Heart left ventricle (tissue), 16 donors: ENCODE measurements at places on chromosomes 3 and 15.
A peak's percentile ranks its signal among the peaks of the same experiment; 100 is the strongest.

GRCh38 chr3:33941804-33942203, 143.4 kb downstream of the PDCD6IP start:
- no peak for DNase-seq

GRCh38 chr3:187343670-187344069, 24.5 kb upstream of the RTP4 start:
- no peak for DNase-seq

- no peak for DNase-seq
Measured at GRCh38 chr3:163951397-163951987, 1126.8 kb downstream of the SI start.

GRCh38 chr3:9452417-9452816, 55.0 kb downstream of the SETD5 start:
- no peak for DNase-seq

- DNase-seq: no peak
Measured at GRCh38 chr3:27661797-27662196, 60.3 kb downstream of the EOMES start.

- no peak for DNase-seq
Measured at GRCh38 chr15:53962646-53963561, 15.3 kb upstream of the UNC13C start.

GRCh38 chr3:185405243-185405642, 42.3 kb downstream of the MAP3K13 start:
- no peak for DNase-seq

- no peak for DNase-seq
Measured at GRCh38 chr15:59993950-59994401, 10.1 kb upstream of the FOXB1 start.

GRCh38 chr3:82329300-82329699, 567.9 kb upstream of the GBE1 start:
- DNase-seq: no peak

DNA sequence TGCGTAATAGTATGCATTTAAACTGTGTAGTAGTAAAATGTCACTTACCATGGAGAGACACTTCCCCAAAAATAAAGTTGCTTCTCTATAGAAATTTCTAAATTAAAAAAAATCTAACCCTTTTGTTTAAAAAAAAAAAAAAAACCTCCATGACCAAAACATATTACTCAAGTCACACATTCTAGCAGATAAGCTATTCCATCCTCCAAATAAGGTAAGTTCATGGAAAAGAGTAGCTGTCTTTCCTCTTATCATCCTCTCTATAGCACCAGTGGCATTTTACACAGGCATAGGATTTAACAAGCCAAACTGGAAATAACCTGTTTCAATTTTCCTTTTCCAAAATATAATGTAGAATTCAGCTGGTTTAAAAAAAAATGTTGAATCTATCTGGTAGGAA, 57.4 kb downstream of the LRRFIP2 start:
- no peak for DNase-seq

GRCh38 chr15:96285729-96286254, 44.7 kb upstream of the NR2F2 start:
- DNase-seq: peak; percentile 23

- no peak for DNase-seq
Measured at GRCh38 chr3:122688996-122689395, 8.4 kb downstream of the PARP14 start.

DNA sequence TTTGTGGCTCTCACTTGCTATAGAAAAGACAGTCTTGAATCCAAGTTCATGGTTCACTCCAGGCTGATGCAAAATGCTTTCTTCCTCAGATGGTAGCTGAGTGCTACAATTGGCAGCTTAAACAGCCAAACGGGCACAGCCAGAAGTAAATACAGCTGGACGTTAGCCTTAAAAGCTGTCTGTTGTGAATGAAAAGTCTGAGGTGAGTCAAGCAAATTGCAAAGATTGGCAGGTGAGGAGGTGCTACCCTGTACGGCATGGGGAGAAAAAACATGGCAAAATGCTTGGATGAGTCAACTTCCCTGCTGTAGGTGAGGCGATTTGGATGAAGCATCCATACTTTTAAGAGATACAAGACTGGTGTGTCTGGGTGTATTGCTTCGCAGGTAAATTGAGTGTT, 40.5 kb downstream of the IL5RA start:
- no peak for DNase-seq

- no peak for DNase-seq
Measured at GRCh38 chr3:193711166-193711485, 118.1 kb downstream of the OPA1 start.

- DNase-seq: no peak
Measured at GRCh38 chr3:183991403-183991802, 26.3 kb downstream of the ABCC5 start.

DNA sequence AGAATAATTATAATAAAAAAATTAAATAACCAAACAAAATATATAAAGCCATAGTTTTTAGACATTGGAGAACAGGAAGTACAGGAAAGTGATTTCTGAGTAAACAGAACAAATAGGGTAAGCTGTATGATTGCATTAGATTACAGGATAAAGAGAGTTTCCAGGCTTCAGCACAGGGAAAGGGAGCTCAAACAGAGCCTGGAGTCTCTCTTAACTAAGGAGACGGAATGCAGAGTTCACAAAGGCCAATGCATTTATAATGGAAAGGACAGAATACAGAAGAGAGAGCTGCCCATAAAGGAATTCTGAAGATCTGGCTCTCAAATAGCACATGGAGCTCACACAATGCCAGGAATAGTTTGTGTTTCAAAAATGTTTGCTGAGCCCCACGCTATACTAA, 42.0 kb upstream of the OTOL1 start:
- no peak for DNase-seq

DNA sequence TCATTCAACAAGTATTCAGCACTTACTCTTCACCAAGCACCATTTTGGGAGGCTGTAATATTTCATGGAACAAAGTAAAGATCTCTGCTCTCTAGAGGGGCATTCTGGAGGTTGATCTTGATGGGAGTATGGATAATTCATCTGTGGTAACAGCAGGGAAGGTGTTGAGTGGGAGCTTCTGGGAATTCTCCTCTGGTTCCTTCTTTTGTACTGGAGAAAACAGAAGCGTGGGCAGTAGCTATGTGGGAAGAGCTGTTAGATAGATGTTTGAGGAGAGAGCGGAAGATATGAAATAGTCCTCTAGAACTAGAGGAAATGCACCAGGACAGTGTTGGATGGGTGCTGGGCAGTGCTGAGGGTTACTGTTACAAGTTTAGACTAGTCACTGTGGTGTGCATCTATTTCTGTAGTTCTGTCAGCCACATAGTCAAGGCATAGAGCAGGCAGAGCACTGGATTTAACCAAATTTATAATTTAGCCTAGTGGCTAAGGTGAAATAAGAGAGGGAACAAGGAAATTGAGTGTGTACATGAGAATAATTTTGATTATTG, 9.6 kb downstream of the NMD3 start:
- no peak for DNase-seq

DNA sequence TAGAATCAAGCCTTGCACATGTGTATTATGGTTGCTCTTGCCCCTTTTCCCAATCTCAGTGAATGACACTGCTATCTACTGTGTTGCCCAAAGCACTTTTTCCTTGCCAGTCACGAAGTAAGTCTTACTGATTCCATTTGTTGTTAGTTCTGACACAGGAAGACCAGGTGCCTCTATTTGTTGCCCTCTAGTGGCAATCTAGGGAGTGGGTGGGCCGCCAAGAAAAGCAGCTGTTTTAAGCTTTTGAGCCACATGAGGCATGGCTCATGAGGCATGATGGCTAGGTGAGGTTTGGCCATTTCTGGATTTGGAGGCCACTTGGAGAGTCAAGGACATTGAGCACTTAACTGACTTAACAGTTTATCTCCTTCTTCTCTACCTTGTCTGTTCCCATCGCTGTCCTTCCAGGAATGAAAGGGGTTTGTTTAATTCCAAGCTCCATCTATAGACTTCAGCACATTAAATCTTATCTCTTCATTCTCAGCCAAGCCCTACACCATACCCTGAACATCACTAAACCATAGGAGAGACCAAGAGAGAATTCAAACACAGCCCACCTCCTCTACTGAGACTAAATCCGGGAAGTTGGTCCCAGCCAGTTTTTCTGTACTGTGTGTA, 103.1 kb downstream of the HCN4 start:
- DNase-seq: no peak
